ENCODE measurements at places on chromosomes 12 and 14. TPM values are rescaled to one million over a fixed set of nuclear protein-coding genes. Genes with fewer than 3 reads are reported as not detected.

Gene LRP1-AS
- total RNA-seq = not detected

Gene MGP
- 263 TPM for total RNA-seq

Gene FAM181A
- total RNA-seq = not detected

Gene CCDC196
- not detected for total RNA-seq

DNA sequence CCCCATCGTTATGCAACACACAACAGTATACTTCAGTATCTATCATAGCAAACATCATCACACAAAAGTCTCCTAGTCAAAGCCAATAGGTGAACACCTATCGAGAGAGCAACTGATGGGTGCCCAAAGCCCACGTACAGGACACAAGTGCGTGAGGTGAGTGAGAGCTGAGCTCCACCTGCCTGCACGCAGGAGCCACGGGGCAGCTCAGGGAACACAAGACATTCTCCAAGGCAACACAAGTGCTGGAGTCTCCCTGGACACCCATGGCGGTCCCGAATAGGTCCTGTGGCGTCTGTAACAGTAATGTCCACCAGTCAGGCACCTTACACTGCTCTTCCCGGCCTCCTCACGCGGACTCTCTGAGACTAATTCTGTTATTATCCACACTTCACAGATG is 44.3 kb downstream of the CDC42BPB start:
- H3K27ac ChIP-seq = no peak overlapping the region
- no peak for DNase-seq
- no peaks in the 10 kb centered on the region for H3K36me3 ChIP-seq
- H3K27me3 ChIP-seq = no peaks in the 10 kb centered on the region
- H3K4me1 ChIP-seq = peaks cover 47% of the 10 kb centered on the region
- no peak overlapping the region for H3K4me3 ChIP-seq

DNA sequence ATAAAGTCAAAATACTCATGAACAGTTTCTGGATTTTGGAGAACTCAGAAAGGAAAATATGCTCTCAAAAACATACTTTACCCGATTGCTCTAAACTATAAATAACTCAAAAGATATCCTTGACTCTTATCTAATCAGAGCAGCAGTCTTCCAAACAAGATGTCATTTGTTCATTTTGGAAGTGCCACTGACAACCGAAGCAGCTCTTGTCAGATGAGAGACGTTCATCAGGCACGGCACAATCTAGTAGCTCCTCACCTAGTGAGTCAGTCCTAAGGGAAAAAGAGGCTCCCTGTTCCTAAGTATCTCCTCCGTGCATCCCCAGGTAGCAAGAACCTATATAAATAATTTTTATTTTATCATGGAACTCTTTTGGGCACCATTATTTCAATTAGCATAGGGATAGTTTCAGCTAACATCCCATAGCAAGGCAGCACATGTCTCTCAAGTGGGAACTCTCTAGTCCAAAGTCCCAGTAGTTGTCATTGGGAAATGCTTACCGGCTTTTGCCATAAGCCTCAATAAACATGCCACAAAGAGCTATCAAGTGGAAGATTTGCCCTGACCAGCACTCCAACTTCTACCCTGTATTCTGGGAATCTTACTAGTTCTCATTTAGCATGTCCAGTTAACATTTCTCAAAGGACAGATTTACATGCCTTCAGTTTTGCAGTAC is 14.1 kb upstream of the TMEM263 start:
- no peak for DNase-seq
- no peaks in the 10 kb centered on the region for H3K4me1 ChIP-seq
- H3K27ac ChIP-seq = no peak overlapping the region
- no peaks in the 10 kb centered on the region for H3K36me3 ChIP-seq
- H3K4me3 ChIP-seq = no peak overlapping the region

DNA sequence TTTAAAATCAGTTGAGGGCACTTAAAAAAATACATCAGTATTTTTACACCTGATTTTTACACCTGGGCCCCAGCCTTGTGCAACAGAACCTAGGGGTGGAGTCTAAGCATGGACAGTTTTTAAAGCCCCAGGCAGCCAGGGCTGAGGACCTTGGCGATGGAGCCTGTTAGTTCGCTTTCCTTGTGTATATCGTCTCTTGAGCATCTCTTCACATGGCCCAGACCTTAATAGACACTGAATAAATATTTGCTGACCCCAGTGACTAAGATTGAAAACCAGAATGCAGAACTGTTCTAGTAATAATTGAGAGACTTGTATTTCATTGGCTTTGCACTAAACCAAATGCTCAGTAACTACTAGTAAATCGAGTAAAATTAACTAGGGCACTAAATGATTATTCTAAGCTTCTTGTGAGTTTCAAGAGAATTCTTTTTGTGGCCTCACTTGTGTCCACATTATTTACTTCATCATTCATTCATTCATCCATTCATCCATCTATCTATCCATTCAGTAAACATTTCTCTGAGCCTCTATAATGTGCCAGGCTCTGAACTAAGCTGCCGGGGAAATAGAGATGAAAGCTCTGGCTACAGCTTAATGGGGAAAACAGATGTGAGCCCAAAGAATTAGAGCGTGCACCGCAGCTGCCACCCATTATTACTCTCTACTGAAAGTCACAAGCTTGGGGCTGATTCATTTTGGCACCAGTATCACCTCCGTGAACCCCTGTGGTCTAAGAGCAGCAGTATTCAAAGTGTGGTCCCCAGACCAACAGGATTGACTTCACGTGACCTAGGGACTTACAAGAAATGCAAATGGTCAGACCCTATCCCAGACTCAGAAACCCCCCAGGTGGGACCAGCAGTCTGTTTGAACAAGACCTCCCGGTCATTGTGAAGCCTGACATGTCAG is 30.7 kb upstream of the BCL7A start:
- DNase-seq = no peak
- no peaks in the 10 kb centered on the region for H3K4me1 ChIP-seq
- no peaks in the 10 kb centered on the region for H3K27me3 ChIP-seq
- no peak overlapping the region for H3K4me3 ChIP-seq

DNA sequence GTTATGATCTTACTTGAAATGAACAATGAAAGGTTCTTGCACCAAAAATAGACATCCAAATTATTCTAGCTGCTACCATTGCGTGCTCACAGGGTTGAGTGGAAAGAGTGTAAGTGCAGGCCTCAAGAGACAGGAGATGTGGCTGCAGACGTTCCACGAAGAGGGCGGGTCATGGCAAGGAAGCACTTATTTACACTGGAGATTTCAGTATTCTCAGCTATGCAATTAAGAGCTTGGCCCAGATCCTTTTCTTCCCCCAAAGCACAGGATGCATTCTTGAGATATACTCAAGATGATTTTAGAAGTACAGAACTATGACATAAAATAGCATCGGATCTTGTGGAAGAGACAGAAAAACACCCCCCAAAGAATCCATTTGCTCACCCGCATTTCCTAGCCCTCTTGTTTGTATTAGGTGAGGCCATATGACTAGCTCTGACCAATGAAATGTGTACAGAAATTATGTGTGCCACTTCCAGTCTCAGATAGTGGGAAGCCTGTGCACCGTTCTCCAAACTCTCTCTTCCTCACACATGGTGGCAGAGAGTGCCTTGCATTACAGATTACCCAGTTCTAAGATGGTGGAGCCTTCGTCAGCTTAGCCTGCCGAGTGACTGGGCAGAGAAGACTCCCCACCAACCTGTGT is 261.4 kb downstream of the TTC8 start:
- H3K4me1 ChIP-seq = peaks cover 8% of the 10 kb centered on the region
- H3K27me3 ChIP-seq = no peaks in the 10 kb centered on the region
- DNase-seq = peak; percentile 62
- no peaks in the 10 kb centered on the region for H3K36me3 ChIP-seq
- H3K4me3 ChIP-seq = no peak overlapping the region

- H3K27me3 ChIP-seq = no peaks in the 10 kb centered on the region
- DNase-seq = no peak
- H3K4me1 ChIP-seq = no peaks in the 10 kb centered on the region
- no peak overlapping the region for H3K27ac ChIP-seq
- H3K4me3 ChIP-seq = no peak overlapping the region
Measured at GRCh38 chr12:98179151-98179550, 336.2 kb upstream of the TMPO start.

- no peak overlapping the region for H3K4me3 ChIP-seq
- H3K36me3 ChIP-seq = no peaks in the 10 kb centered on the region
- H3K27me3 ChIP-seq = no peaks in the 10 kb centered on the region
- peaks cover 3% of the 10 kb centered on the region for H3K4me1 ChIP-seq
Measured at GRCh38 chr12:47983541-47984115, 20.2 kb downstream of the TMEM106C start.

DNA sequence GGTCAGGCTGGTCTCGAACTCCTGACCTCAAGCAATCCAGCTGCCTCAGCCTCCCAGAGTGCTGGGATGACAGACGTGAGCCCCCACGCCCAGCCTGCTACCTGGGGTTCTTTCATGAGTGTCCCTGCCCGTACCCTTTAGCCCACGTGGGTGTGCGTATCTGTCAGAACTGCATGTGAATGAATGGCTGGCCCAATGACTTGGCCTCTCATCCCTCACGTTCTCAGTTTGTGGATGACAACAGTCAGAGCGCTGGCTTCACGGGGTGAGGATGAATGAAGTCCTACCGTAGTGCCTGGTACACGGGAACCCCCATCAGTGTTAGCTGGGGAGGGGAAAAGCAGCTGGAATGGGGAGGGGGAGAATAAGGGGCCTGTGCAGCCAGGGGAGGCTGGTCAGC is 16.1 kb upstream of the ZDHHC22 start:
- H3K27me3 ChIP-seq = peaks cover 30% of the 10 kb centered on the region
- no peaks in the 10 kb centered on the region for H3K36me3 ChIP-seq
- DNase-seq = no peak
- no peak overlapping the region for H3K4me3 ChIP-seq
- no peak overlapping the region for H3K27ac ChIP-seq

GRCh38 chr12:96166765-96167164 is 27.4 kb upstream of the ELK3 start:
- H3K4me1 ChIP-seq = peaks cover 28% of the 10 kb centered on the region
- H3K36me3 ChIP-seq = no peaks in the 10 kb centered on the region
- no peaks in the 10 kb centered on the region for H3K27me3 ChIP-seq
- no peak overlapping the region for H3K4me3 ChIP-seq
- H3K27ac ChIP-seq = peak overlapping the region; percentile 87
- no peak for DNase-seq

GRCh38 chr14:52922656-52923055 is 28.2 kb downstream of the FERMT2 start:
- H3K4me3 ChIP-seq = no peak overlapping the region
- H3K27me3 ChIP-seq = no peaks in the 10 kb centered on the region
- no peak for DNase-seq
- H3K36me3 ChIP-seq = no peaks in the 10 kb centered on the region
- H3K27ac ChIP-seq = no peak overlapping the region

DNA sequence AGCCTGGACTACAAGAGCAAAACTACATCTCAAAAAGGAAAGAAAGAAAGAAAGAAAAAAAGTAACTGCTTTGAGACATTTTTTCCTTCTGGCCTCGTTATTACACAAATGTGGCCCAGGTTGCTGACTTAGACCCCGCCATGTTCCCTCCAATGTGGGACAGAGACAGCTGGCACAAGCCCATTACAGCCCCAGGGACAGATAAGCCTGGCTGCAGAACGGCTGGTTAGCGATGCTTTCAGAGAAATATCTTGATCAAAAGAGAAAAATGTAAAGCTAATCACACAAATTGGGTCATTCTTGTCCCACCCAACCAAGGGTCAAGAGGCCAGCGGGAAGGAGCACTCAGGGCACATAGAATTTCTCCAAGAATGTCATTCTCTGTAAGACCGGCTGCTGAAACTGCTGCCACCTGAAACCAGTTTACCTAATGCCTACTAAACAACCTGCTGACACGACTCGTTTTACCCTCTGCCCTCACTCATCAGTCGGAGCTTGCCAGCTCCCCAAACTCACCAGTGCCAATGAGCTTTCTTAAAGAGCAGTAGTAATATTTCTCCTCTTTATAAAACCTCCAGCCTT is 63.1 kb downstream of the TNFAIP2 start:
- DNase-seq = no peak
- peaks cover 7% of the 10 kb centered on the region for H3K4me1 ChIP-seq
- no peaks in the 10 kb centered on the region for H3K36me3 ChIP-seq
- no peak overlapping the region for H3K27ac ChIP-seq
- H3K4me3 ChIP-seq = no peak overlapping the region

DNA sequence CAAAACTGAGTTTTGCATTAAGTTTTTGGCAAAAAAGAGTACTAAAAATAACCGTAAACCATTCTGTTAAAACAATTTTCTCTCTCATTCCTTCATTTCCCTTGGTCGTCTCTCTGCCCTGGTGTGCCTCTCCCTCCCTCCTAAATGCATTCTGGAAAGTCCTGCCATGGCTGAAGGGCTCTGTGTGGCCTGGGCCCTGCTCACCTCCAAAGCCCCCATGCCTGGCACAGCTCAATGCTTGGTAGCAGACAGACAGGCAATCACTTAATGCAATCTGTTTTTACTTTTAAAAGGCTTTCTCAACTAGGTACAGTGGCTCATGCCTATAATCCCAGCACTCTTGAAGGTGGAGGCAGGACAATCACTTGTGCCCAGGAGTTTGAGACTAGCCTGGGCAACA is 47.8 kb downstream of the CDC42BPB start:
- DNase-seq = no peak
- peaks cover 26% of the 10 kb centered on the region for H3K4me1 ChIP-seq
- no peak overlapping the region for H3K27ac ChIP-seq
- H3K36me3 ChIP-seq = peaks cover 52% of the 10 kb centered on the region
- no peak overlapping the region for H3K4me3 ChIP-seq
- no peaks in the 10 kb centered on the region for H3K27me3 ChIP-seq

GRCh38 chr12:13853471-13853870 is 127.9 kb downstream of the GRIN2B start:
- no peak overlapping the region for H3K27ac ChIP-seq
- no peaks in the 10 kb centered on the region for H3K36me3 ChIP-seq
- no peak overlapping the region for H3K4me3 ChIP-seq
- H3K4me1 ChIP-seq = no peaks in the 10 kb centered on the region
- H3K27me3 ChIP-seq = no peaks in the 10 kb centered on the region
- DNase-seq = no peak

DNA sequence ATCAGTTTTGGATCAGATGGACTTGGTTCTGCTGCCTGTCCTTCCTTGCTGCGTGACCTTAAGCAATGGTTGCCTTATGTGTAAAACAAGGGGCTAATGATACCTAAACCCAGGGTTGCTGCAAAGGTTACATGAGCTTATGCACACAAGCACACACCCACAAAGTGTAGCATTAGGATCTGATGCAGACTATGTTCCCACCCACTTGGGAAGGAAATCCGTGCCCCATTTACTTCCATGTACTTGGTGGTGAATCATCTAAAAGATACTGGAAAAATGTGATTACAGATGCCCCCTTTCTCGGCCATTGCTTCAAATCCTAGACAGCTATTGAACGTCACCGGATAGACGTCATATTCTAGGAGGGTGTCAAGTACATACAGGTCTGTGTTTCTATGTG is 87.1 kb downstream of the PRKCH start:
- no peak overlapping the region for H3K4me3 ChIP-seq
- no peaks in the 10 kb centered on the region for H3K27me3 ChIP-seq
- peaks cover 46% of the 10 kb centered on the region for H3K4me1 ChIP-seq
- DNase-seq = no peak
- H3K36me3 ChIP-seq = no peaks in the 10 kb centered on the region

Measured in heart right ventricle (tissue), 16 donors.